ENCODE measurements at places on chromosomes 16 and 17.

GRCh38 chr17:77107506-77108433 lies 33.0 kb upstream of the SEC14L1 start:
- H3K36me3 ChIP-seq = no peaks in the 10 kb centered on the region
- peak; percentile 21 for DNase-seq
- no peak overlapping the region for H3K4me3 ChIP-seq
- no peaks in the 10 kb centered on the region for H3K4me1 ChIP-seq
- peak overlapping the region; percentile 11 for H3K27ac ChIP-seq

GRCh38 chr16:17068524-17068923 lies 402.2 kb downstream of the XYLT1 start:
- H3K27ac ChIP-seq = no peak overlapping the region
- H3K4me3 ChIP-seq = no peak overlapping the region
- H3K27me3 ChIP-seq = no peaks in the 10 kb centered on the region
- no peak for DNase-seq
- no peaks in the 10 kb centered on the region for H3K4me1 ChIP-seq
- H3K36me3 ChIP-seq = no peaks in the 10 kb centered on the region

DNA sequence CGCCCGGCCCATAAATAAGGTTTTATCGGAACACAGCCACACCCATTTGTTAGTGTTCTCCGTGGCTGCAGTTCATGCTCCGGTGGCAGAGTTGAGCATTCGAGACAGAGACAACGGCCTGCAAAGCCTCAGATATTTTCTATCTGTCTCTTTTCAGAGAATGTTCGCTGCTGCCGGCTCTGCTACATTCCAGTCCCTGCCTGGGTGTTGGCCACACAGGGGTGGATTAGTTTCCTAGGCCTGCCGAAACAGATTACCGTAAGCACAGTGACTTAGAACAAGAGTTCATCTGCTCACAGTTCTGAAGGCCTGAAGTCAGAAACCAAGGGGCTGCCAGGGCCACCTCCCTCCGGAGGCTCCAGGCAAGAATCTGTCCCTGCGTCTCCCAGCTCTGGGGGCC lies 19.1 kb upstream of the GSG1L start:
- no peak overlapping the region for H3K27ac ChIP-seq
- no peaks in the 10 kb centered on the region for H3K4me1 ChIP-seq
- DNase-seq = no peak
- H3K36me3 ChIP-seq = no peaks in the 10 kb centered on the region

DNA sequence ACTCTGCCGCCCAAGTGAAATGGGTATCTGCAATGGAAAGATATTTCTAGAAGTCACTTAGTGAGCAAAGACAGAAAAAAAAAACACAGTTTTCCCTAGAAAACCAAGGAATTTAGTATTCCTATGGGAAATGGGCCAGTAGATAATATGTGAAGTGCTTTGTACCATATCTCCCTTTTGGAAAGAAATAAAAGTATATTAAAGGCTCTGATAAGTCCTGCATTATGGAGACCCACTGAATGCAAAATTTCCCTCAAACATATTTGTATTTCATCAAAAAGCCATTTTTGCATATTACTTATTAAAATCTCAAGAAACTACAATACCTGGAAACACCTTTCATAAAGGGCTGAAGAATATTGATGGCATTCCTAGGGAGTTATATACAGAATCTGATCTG lies 51.6 kb upstream of the DYNLRB2 start:
- no peaks in the 10 kb centered on the region for H3K36me3 ChIP-seq
- no peak overlapping the region for H3K4me3 ChIP-seq
- no peak overlapping the region for H3K27ac ChIP-seq
- H3K4me1 ChIP-seq = no peaks in the 10 kb centered on the region
- DNase-seq = no peak

- H3K4me3 ChIP-seq = peak within 1 kb of the TSS; percentile 68
- H3K4me1 ChIP-seq = peaks cover 15% of the 10 kb centered on the region
- no peaks in the 10 kb centered on the region for H3K27me3 ChIP-seq
- H3K36me3 ChIP-seq = peaks cover 51% of the 10 kb centered on the region
- peak within 1 kb of the TSS; percentile 66 for H3K27ac ChIP-seq
Observed at GRCh38 chr17:1649844-1650501, at the start of gene RILP. TSS of gene RILP (minus strand) at chr17:1649866. CDS start at chr17:1649804, 62 bp downstream.

- H3K36me3 ChIP-seq = no peaks in the 10 kb centered on the region
- H3K4me1 ChIP-seq = peaks cover 8% of the 10 kb centered on the region
- peak overlapping the region; percentile 4 for H3K4me3 ChIP-seq
- peaks cover 4% of the 10 kb centered on the region for H3K27me3 ChIP-seq
Observed at GRCh38 chr16:10877472-10877946, 507 bp downstream of the CIITA start.

DNA sequence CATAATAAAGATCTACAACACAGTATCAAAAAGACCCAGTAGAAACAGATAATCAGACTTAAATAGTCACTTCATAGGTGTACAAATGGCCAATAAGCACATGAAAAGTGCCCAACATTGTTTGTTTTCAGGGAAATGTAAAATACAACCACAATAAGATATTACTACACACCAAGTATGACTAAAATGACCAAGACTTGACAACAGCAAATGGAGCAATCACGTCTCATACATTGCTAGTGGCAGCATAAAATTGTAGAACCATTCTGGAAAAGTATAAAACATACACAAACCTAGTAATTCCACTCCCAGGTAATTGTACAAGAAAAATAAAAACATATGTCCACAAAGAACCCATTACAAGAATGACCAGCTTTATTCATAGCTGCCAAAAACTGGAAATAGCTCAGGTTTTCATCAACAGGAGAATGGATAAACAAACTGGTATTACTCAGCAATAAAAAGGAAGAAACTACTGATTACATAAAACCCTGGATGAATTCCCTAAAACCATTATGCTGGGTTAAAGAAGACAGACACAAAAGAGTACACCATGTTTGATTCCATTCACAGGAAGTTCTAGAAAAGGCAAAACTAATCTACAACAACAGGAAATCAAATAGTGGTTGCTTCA lies 85.6 kb downstream of the TTC19 start:
- H3K36me3 ChIP-seq = peaks cover 9% of the 10 kb centered on the region
- H3K4me3 ChIP-seq = no peak overlapping the region
- peaks cover 6% of the 10 kb centered on the region for H3K4me1 ChIP-seq
- DNase-seq = no peak

DNA sequence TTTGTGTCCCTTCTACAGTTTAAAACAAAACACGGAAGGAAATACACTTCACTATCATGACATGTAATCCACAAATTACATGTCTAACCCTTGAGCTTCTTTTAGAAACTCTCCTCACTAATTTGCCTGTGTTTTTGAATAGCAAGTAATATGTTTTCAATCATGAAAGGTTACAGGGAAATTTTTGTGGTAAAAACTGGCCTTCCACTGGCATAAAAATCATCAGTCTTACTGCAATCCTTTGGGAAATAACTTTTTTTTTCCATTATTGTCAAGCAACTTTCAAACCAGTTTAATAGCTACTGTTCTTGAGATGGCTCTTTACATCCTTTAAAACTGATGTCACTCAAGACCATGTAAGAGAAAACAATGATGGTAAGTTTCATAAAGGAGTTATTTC lies 27.0 kb downstream of the MYO1D start:
- no peaks in the 10 kb centered on the region for H3K27me3 ChIP-seq
- no peak for DNase-seq
- no peak overlapping the region for H3K27ac ChIP-seq
- no peak overlapping the region for H3K4me3 ChIP-seq
- H3K4me1 ChIP-seq = no peaks in the 10 kb centered on the region

DNA sequence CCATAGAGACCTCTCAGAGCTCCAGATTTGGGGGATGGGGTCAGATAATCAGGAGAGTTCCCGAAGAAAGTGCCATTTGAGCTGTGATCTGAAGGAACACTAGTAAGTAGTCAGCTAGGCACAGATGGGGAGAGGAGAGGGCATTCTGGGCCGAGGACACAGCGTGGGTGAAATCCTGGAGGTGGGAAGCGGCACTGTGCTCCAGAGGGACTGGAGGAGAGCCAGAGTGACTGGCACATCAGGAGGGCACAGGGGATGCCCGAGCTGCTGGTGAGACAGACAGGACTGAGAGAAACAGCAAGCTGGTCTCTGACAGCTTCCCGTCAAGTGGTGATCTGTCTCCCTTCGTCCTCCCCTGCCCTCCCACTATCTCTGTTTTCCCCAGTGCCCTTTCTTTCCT lies 40.6 kb downstream of the KNOP1 start:
- no peak for DNase-seq
- H3K27me3 ChIP-seq = no peaks in the 10 kb centered on the region
- H3K4me1 ChIP-seq = no peaks in the 10 kb centered on the region
- H3K36me3 ChIP-seq = no peaks in the 10 kb centered on the region
- H3K27ac ChIP-seq = no peak overlapping the region

DNA sequence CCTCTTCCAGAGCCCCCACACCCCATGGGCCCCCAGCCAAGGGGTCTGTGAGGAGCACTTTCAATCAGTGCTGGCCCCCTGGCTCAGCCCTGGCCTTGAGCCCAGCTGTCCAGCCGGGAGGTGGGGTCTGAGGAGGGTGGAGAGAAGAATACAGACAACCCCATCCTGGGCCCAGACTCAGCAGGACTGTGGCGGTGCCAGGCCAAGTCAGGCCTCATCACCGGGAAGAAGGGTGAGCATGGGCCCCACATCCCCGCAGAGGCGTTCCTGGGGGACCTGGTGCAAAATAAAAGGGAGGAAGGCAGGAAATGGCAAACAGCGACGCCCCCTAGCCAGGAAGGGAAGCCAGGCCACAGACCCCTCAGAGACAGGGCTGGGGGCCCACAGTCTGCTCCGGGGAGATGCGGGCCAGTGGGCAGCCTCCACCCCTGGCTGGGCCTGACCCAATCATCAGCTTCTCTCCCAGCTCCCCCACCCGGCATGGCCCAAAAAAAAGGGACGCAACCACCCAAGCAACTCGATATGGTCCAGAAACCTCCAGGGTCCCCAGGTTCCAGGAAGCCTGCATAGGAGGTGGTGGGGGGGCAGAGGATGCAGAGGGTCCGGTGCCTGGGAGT lies 20.6 kb downstream of the ZNF423 start:
- H3K4me3 ChIP-seq = no peak overlapping the region
- no peak overlapping the region for H3K27ac ChIP-seq
- H3K36me3 ChIP-seq = no peaks in the 10 kb centered on the region
- DNase-seq = no peak
- H3K27me3 ChIP-seq = peaks cover 11% of the 10 kb centered on the region
- no peaks in the 10 kb centered on the region for H3K4me1 ChIP-seq

- H3K4me3 ChIP-seq = no peak overlapping the region
- no peak overlapping the region for H3K27ac ChIP-seq
- no peaks in the 10 kb centered on the region for H3K4me1 ChIP-seq
Observed at GRCh38 chr17:83162035-83162745, 82.8 kb downstream of the METRNL start.

- H3K36me3 ChIP-seq = no peaks in the 10 kb centered on the region
- DNase-seq = no peak
- no peaks in the 10 kb centered on the region for H3K27me3 ChIP-seq
- H3K4me1 ChIP-seq = no peaks in the 10 kb centered on the region
- H3K27ac ChIP-seq = no peak overlapping the region
- no peak overlapping the region for H3K4me3 ChIP-seq
Observed at GRCh38 chr16:7509963-7510601, 177.4 kb downstream of the RBFOX1 start.

- no peak overlapping the region for H3K27ac ChIP-seq
- H3K4me1 ChIP-seq = no peaks in the 10 kb centered on the region
- no peaks in the 10 kb centered on the region for H3K27me3 ChIP-seq
- no peak for DNase-seq
- no peak overlapping the region for H3K4me3 ChIP-seq
- H3K36me3 ChIP-seq = no peaks in the 10 kb centered on the region
Observed at GRCh38 chr17:68939195-68939594, 16.0 kb downstream of the ABCA8 start.

DNA sequence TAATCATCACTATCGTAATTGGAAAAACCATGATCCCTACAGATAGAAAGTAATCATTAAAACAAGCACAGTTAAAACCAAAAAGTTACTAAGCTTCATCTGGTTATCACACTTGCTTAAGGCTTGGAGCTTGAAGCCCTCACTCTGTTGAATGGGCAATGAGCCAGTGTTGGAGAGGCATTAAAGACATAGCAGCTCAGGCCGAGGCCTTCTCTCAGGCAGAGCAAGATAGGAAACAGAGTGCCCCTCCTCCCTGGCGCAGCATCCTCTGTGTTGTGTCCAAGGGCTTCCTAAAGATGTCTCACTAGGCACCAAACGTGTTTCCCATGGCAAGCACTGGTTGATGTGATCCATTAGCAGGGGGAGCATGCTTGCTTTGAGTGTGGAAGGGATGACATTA lies 34.9 kb upstream of the LGALS9 start:
- peaks cover 3% of the 10 kb centered on the region for H3K36me3 ChIP-seq
- H3K4me1 ChIP-seq = no peaks in the 10 kb centered on the region
- DNase-seq = no peak

DNA sequence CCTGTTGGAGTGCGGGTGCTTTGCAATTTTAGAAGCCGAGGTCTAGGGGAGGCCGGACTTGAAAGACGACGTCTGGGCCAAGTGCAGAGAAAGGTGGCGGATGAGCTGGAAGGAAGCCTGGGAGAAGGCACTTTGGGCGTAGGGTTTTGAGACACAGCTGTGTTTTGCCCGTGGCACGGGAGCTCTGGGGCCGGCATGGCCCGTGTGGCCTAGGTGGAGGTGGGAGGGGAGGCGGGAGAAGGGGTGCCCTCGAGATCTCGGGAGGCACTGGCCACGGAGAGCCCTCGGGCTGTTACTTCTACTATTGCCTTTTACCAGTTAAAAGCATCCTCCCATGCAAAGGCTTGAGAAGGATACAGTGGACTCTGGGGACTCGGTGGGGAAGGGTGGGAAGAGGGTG lies 161.9 kb downstream of the FOXL1 start:
- no peak for DNase-seq
- H3K4me1 ChIP-seq = peaks cover 4% of the 10 kb centered on the region
- H3K4me3 ChIP-seq = no peak overlapping the region
- H3K27ac ChIP-seq = no peak overlapping the region
- no peaks in the 10 kb centered on the region for H3K36me3 ChIP-seq

- H3K4me3 ChIP-seq = no peak overlapping the region
- peaks cover 83% of the 10 kb centered on the region for H3K36me3 ChIP-seq
- no peaks in the 10 kb centered on the region for H3K27me3 ChIP-seq
- no peak overlapping the region for H3K27ac ChIP-seq
- DNase-seq = no peak
- no peaks in the 10 kb centered on the region for H3K4me1 ChIP-seq
Observed at GRCh38 chr16:30509081-30509765, 17.1 kb downstream of the ZNF768 start.

- H3K4me3 ChIP-seq = no peak overlapping the region
- peaks cover 27% of the 10 kb centered on the region for H3K4me1 ChIP-seq
- no peaks in the 10 kb centered on the region for H3K27me3 ChIP-seq
- peaks cover 49% of the 10 kb centered on the region for H3K36me3 ChIP-seq
- H3K27ac ChIP-seq = no peak overlapping the region
Observed at GRCh38 chr17:17149520-17150447, 56.3 kb downstream of the PLD6 start.

GRCh38 chr16:9049241-9049640 lies 42.2 kb upstream of the HAPSTR1 start:
- H3K27me3 ChIP-seq = peaks cover 4% of the 10 kb centered on the region
- H3K36me3 ChIP-seq = no peaks in the 10 kb centered on the region
- H3K27ac ChIP-seq = no peak overlapping the region
- H3K4me1 ChIP-seq = no peaks in the 10 kb centered on the region
- no peak for DNase-seq

Data from effector memory CD4-positive, alpha-beta T cell (primary cell).